ENCODE measurements at places on chromosomes 3 and 15.
A peak's percentile ranks its signal among the peaks of the same experiment; 100 is the strongest.

DNA sequence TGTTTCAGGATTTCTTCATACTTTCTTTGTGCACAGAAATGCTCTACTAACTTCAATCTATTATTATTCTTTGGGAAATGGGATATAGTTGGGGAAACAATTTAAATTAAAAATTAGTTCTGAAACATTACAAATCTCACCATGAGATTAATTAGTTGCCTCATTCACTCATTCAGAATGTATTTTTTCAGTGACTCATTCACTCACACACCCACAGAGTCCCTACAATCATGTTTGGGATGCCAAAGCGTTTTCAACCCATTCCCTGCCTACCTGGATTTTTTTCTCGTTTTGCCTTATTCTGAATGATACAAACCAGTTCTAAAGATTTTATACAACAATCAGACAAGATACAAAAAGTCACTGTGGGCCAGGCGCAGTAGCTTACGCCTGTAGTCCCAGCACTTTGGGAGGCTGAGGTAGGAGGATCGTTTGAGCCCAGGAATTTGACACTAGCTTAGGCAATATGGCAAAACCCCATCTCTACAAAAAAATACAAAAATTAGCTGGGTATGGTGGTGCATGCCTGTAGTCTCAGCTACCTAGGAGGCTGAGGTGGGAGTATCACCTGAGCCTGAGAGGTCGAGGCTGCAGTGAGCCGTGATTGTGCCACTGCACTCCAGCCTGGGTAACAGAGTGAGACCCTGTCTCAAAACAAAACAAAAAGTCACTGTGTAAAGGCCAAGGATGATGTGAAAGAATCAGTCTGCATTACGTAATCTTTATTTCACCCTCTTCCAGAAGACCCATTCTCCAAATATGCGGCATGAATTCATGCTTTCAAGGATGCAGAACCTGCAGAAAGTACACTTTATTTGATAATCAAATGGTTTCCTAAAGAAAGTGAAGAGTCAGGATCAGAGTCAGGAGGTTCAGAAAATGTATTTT lies 34.8 kb upstream of the ARHGEF3 start:
- DNase-seq, result no peak

DNA sequence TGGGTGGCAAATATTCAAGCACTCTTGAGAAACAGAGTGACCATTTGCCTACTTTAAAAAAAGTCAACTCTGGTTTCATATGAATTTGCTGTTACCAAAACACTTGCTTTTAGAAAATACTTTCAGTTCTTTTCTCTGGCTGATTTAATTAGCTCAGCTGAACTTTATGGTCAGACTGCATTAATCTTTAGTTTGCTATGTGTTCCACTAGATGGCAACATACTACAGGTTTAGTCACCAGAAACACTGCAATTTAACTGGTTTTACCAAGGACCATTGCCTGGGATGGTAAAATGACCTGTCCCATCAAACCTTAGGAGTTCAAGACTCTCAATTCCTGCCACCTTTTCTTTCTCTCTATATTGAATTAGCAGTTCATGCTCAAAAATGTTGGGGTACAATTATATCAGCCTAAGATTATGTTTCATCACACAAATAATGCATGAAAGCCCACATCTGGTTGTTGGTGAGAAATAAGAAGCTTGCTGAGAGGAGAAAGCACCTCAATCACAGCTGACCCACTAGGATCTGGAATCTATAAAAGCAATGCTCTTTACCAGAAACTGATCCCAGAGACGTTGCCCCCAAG lies 14.2 kb downstream of the EIF4E3 start:
- DNase-seq, result no peak

DNA sequence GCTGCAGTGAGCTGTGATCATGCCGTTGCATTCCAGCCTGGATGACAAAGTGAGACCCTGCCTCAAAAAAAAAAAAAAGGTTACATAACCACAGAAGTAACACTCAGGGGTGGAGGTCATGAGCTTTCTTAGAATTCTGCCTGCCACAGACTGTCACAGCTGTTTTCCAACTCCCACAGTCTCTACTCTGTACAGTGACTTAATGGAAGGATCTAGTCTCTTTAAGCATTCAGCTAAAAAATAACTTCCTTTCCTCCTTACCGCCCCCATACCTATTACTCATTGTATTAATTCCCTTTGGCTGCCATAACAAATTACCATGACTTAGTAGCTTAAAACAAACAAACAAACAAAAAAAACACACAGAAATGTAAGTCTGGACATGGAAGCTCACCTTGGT lies 99.6 kb upstream of the UBE2E1 start:
- no peak for DNase-seq

GRCh38 chr15:65334586-65335231 lies 30.2 kb downstream of the RNU5B-1 start:
- DNase-seq, result no peak

DNA sequence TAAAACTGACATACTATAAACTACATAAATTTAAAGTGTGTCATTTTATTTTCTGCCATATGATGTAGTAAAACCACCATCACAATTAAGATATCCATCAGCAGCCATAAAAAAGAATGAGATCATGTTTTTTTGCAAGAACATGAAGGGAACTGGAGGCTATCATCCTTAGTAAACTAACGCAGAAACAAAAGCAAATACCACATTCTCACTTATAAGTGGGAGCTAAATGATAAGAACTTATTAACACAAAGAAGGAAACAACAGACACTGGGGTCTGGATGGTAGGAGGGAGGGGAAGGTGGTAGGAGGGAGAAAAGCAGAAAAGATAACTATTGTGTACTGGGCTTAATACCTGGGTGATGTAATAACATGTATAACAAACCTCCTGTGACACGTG lies 24.6 kb downstream of the CCDC14 start:
- DNase-seq, result no peak

- no peak for DNase-seq
Measured at GRCh38 chr3:118818386-118818785, 216.3 kb downstream of the IGSF11 start.

DNA sequence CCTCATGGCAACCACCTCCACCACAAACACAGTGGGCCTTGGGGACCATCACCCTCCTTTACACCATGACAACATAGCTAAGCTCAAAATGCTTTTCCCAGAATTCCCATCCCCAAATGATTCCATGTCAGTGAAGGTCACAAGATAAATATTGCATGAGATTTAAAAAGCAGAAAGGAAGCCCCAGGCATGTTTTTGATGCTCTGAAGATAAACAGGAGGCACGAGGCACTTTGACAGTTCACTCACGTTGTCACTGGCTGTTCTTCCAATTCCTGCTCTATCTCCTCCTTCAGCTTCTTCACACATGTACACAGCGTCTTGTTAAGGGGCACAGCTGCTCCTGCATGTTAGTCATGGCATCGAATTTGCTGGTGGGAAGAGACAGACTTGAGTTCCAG lies 180.4 kb downstream of the STAC start:
- no peak for DNase-seq

DNA sequence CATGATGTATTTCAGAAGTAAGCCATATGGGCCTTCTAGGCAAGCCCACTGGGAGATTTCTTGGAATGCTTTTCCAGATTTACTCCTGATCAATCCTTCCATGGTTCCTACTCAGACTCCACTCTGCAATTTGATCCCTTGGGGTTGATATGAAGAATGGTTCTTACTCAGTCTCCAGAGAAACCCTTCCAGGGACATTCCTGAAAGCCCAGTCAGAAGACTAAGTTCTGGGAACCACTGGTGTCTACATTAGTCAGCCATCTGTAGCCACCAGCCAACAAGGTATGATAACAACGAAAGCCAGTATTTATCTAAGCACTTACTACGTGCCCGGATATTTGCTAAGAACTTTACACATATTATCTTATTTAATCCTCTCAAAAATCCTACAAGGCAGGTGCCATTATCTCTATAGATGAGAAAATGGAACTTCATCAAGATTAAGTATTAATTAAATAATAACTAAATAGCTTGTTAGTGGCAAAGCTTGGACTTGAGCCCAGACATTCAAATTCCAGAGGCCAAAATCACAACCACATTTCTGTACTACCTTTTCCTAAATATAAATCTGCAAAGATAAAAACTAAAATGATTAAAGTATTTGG lies 32.7 kb downstream of the ZNF385D start:
- DNase-seq, result no peak

GRCh38 chr15:57797568-57798267 lies 91.2 kb downstream of the POLR2M start:
- DNase-seq, result no peak

GRCh38 chr3:195543500-195544229 lies 540 bp upstream of the PPP1R2 start:
- DNase-seq, result no peak

GRCh38 chr15:37037071-37037655 lies 63.2 kb downstream of the MEIS2 start:
- no peak for DNase-seq

- DNase-seq, result no peak
Measured at GRCh38 chr3:58536501-58537411, at the start of gene ACOX2. TSS of gene ACOX2 (minus strand) at chr3:58537190. CDS start at chr3:58535106, 2,084 bp downstream.

GRCh38 chr3:133994166-133994890 lies 35.4 kb downstream of the SLCO2A1 start:
- no peak for DNase-seq

- peak; percentile 12 for DNase-seq
Measured at GRCh38 chr15:51499379-51499976, 123.1 kb downstream of the DMXL2 start.

DNA sequence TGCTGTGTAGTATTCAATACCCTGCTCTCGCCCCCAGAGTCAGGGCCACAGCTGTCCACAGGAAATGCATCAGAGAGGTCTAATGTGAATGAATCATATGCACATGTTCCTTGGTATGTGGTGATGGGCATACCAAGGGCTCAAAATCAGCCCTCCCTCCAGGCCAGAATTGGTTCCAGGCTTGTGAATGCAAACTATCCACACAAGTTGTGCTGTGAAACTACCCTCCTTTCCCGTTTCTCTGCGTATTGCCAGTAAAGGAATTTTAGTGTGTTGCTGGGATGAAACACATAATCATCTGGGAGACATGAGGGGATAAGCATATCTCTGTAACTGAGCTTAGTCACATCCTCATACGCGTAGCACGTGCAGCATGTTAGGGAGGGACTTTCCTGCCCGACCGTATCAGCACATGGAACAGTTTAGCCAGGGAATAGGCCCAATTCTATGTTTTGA lies 9.2 kb upstream of the MME start:
- no peak for DNase-seq

GRCh38 chr3:114707252-114707860 lies 413.5 kb downstream of the TIGIT start:
- no peak for DNase-seq

GRCh38 chr3:184134746-184135148 lies 411 bp upstream of the EIF2B5 start:
- no peak for DNase-seq

- DNase-seq, result no peak
Measured at GRCh38 chr3:173748105-173748504, 350.6 kb downstream of the NLGN1 start.

DNA sequence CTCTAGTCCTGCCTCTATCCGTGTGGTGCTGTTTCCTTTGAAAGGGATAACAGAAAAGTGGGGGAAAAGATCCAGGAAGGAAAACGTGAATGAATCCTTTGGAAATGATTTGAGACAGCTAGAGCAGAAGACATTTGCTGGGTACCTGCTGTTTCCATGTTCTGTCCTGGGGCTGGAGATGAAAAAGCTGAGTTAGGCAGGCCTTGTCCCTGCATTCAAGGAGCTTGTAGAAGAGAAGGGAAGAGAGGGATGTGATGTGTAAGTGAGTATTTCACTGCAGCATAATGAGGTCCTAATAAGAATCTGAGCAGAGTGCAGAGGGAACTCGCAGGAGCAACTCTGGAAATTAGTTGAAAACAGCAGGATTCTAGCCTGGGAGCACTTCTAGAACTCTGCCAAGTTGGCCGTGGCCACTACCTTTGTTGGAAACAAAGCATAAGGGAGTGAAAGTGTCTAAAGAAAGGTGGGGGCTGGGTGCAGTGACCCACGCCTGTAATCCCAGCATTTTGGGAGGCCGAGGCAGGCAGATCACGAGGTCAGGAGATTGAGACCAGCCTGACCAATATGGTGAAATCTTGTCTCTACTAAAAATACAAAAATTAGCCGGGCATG lies 13.8 kb upstream of the SEMA4B start:
- DNase-seq, result no peak

GRCh38 chr3:111577798-111578685 lies 17.1 kb downstream of the ZBED2 start:
- DNase-seq, result no peak

DNA sequence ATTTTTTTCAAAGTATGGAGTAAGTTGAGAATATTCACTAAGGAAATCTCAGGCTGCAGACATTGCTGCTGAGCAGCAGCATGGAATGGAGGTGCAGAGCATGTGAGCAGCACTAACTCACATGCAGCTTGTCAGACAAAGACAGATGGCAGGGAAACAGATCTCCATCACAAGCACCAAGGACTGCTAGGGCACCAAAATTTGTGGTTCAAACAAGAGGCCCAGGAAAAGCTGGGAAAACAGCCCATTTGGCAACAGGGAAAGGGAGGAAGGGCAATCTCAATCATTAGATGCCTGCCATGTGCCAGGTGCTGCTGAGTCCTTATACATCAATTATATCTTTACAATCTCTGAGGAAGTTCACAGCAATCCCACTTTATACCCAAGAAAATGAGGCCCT lies 47.2 kb upstream of the EIF1B start:
- DNase-seq, result no peak

DNA sequence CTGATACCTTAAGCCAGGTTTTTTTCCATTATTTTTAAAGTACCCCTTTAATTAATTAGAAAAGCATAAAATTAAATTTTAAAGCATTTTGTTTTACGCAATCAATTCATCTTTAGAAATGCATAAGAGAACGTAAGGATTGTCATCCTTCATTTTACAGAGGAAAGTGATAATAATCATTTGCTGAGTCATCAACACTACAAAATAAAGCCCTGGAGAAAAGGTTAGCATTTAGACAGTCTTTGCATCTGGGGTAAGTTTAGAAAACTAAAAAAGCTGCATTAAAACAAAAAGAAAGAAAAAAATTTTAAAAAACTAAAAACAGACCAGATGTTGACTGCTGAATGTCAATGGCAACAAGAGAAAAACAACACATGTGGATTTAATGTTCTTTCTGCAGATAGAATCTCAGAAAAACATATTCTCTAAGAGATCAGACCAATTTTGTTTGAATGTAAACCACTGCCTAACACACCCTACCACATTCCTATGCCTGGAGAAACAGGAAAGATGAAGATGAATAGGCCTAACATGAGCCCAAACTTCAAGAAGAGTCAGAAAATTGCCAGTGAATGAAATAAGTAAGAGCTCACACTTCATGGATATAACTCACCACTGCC lies 59.9 kb downstream of the SUCNR1 start:
- no peak for DNase-seq

Data from NCI-H2081 treated with DMSO at 0.1 percent for 48 hours (cell line).